ENCODE measurements at places on chromosomes 11 and 22. TPM values are rescaled to one million over a fixed set of nuclear protein-coding genes. Genes with fewer than 3 reads are reported as not detected.

APOBEC3B gene
- 13.6 TPM for total RNA-seq

- peak; percentile 90 for DNase-seq
Measured at GRCh38 chr11:58905721-58906547, 33.4 kb upstream of the GLYATL1 start.

DNA sequence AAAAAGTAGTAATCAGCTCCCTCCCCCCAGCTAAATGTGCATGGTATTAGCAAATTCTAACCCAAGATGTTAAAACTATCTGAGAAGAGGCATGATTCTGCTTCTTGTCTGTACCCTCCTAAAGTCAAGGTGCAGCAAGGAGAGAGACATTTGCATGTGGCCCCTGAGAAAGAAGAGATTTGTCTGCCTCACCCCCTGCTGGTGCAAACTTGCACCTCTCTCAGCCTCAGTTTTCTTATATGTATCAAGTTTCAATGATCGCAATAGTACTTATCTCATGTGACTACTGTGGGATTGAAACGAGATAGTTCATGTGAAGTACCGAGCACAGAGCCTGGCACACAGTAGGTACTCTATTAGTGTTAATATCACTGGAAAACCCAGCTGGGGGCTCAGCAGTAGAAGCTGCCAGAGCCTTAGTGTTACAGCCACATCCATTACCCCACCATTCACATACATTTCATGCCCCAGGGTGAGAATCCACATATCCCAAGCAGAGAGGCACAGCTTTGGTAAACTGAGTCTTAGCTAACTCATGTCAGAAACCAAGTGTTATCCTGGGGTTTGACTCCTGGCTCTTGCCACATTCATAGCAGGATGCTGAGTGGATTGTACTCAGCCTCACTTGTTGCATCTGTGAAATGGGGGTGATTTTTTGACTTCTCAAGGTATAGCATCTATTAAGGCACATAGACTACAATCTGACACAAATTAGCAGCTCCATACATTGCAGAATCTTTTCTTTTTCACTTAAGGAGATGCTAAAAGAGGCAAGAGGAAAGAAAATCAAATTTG is 24.9 kb downstream of the CD44 start:
- no peak for DNase-seq

DNA sequence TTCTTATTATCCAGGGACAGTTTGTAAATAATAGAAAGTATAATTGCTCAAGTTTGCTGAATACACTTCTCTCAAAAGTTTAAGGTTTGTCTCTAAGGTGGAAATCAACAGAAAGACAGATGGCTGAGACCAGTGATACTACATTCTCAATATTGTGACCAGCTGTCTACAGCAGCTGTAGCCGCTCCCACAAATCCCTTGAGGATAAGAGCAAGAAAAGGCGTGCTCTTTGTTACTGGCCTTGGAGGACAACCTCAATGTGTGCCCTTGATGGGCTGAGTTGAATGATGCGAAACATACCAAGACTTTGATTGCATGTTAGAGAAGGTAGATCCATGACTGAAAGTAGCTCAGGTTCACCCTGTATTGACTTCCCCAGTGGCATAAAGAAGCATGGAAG is 6.1 kb downstream of the OR6M1 start:
- DNase-seq, result no peak

GRCh38 chr22:49350441-49351121 is 477.1 kb downstream of the BRD1 start:
- no peak for DNase-seq

DNA sequence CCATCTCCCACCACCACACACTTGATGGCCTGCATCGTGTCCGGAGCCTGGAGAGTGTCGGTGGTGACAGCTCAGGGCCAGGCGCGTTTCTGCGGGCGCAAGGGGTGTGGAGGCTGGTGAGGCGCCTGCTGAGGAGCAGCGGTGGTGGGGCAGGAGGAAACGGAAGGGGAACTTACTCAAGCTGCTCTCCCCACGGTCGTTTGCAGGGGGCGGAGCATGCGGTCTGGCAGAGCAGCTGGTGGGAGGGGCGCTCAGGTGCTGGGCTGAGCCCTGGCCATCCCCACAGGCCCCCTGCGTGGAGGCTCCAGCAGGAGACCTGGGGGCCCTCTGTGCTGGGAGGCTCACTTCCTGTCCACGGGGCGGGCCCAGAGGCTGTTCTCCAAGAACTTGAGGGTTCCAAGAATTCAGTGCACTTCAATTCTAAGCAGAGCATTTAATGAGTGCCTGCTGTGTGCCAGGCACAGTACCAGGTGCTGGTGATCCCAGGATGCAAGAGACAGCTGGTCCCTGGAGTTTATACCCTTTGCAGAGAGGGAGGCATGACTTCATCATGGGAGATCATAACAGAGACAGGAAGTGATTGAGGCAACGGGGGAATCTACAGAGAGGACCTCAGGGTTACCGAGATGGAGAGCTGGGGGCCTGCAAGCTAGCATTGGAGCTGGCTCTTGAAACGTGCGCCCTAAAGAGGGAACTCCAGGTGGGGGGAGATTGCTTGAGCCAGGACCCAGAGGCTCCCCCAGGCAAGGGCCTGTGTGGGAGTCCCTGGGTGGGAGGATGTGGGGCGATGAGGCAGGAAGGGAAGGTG is at the start of gene RAC2:
Gene RAC2, minus strand, starts transcription at position 156 of the 808 bp plus-strand sequence. Its CDS starts 121 bp downstream, at position 35.
- DNase-seq, result peak; percentile 61

DNA sequence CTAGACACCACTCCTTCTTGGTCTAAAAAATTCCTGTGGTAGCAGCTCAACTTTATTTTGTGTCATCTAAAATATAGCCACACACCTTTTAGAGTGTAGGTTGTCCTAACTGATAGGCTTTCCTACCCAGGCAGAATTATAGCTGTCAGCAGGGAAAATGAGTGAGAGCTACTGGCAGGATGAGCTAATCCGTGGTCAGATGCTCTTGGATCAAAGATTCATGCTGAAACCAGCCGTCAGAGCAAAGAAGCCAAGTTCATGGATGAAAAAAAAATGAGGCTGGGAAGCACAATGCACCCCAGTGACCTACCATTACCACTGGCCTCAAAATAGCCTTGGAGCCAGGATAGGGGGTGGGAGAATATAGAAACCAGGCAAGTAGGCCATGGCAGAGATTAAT is 113.1 kb upstream of the BLID start:
- no peak for DNase-seq

GRCh38 chr11:108160970-108161566 is 39.7 kb downstream of the ACAT1 start:
- DNase-seq, result no peak

DNA sequence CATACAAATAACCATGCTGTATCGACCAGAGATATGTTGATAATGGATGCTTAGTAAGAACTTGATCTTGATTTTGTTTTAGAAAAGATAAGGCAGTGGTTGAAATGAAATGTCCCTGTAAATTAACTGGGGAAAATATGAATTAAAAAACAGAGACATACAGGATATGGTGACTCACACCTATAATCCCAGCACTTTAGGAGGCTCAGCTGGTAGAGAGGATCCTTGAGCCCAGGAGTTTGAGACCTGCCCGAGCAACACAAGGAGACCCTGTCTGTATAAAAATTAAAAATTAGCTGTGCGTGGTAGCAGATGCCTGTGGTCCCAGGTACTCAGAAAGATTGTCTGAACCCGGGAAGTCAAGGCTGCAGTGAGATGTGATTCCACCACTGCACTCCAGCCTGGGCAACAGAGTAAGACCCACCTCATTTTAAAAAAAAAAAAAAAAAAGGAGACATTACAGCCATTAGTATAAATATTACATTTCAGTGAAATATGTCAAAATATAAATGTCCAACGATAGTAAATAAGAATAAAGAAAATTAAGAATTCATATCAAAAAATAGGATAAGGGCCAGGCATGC is 4.6 kb downstream of the PICALM start:
- DNase-seq, result no peak

GRCh38 chr11:19912115-19912957 is 199.7 kb downstream of the NAV2 start:
- no peak for DNase-seq

DNA sequence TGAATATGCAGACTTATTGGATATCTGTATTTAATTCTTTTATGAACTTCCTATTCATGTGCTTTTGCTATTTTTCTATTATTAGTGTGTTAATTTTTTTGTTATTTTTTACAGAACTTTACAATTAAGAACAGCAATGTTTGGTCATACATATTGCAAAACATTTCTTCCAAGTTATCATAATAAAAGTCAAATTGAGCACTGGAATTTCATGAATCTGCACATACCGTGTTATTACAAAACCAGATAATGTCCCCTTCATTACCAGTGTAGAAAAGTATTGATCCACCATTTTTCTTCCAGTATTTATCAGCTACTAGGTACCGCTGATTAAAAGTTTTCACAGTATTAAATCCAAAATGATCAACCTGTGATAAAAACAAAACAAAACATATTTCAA is 40.5 kb downstream of the PRCP start:
- DNase-seq, result no peak

GRCh38 chr11:43941257-43941994 is 1.0 kb upstream of the C11orf96 start:
- no peak for DNase-seq

SLC22A12 gene
- not detected for total RNA-seq

- no peak for DNase-seq
Measured at GRCh38 chr11:65793144-65793581, 6.3 kb downstream of the OVOL1 start.

SHANK2 gene
- total RNA-seq, result not detected

LRRC74B gene
- total RNA-seq, result not detected

GRCh38 chr11:129853518-129854231 is 38.0 kb downstream of the TMEM45B start:
- peak; percentile 78 for DNase-seq

DNA sequence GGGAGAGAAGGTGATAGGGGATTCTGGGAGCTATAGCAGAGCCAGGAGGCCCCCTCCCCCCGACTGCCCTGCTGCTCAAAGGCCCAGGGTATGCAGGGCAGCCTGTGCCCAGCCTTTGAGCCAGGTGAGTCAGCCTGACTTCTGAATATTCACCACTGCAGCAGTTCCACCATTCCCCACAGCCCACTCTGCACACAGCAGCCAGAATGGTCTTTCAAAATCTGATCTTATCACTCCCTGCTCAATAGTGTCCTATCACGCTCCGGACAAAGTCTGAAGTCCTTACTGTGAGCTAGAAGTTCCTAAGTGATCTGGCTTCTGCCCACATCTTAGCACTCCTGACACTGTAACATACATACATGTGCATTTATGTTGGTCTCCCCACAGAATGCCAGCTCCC is 111.7 kb downstream of the BUD13 start:
- no peak for DNase-seq

C11orf21 gene
- 1.5 TPM for total RNA-seq

GRCh38 chr11:76391021-76391420 is 9.9 kb downstream of the GVQW3 start:
- no peak for DNase-seq

- no peak for DNase-seq
Measured at GRCh38 chr11:123255909-123256308, 60.9 kb upstream of the CLMP start.

GRCh38 chr11:9222654-9223053 is 42.5 kb downstream of the DENND5A start:
- no peak for DNase-seq

DNA sequence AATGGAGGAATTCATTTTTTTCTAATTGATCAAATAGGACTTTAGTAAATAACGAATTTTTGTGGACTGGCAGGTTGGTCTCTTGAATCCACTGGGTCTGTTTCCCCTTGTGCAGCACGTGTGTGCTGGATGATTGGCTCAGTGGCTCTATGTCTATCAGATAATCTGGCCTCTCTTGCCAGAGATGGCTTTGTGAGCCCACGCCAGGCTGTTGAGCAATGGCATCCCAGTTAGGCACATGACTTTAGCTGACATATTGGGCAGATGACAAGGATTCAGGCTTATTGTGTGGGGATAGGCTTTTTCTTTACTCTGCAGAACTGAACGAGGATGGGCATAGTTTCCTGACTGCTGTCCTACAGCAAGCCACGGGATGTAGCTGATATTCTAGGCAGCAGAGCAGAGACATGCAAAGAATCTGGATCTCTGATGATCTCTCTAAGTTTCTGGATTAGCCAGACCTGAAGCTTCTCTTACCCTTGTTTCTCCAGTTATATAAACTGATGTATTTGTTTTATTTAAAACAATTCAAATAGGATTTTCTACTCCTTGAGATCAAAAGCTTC is 144.9 kb downstream of the ARHGAP42 start:
- DNase-seq, result peak; percentile 19

AMBRA1 gene
- total RNA-seq, result 12.4 TPM

DNA sequence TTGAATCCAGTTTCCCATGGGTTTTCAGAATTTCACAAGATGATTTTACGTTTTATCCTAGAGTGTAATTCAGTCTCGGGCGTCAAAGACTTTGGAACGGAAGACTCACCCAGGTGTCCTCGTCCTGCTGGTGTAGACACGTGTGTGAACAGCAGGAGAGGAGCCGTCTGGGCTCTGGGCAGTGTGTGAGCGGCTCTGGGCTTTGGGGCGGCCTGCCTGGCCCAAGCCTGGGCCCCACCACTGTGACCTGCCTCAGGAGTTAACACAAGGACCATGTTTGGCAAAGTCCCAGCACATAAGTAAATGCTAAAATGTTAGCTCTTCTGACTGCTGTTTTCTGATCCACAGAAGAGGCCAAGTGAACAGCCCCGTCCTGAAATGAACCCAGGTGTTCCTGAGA is 1093.3 kb downstream of the BRD1 start:
- DNase-seq, result no peak

DNA sequence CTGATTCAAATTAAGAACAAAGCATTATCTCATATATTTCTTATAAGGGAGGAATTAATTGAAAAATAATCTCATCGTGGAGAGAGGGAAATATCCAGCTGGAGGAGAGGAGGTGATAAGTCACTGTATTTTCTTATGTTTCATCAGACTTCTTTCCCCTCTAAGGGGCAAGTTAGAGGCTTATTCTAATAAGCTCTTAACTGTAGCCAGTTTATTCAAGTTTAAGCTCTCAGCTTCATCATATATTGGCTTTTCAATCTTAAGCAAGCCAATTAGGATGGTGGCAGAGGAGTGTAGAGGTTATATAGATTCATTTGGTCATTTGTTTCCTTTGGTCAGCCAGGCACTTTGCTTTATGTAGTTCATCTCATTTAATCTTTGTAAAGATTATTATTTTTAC is 256.7 kb downstream of the GRM5 start:
- DNase-seq, result no peak

DNA sequence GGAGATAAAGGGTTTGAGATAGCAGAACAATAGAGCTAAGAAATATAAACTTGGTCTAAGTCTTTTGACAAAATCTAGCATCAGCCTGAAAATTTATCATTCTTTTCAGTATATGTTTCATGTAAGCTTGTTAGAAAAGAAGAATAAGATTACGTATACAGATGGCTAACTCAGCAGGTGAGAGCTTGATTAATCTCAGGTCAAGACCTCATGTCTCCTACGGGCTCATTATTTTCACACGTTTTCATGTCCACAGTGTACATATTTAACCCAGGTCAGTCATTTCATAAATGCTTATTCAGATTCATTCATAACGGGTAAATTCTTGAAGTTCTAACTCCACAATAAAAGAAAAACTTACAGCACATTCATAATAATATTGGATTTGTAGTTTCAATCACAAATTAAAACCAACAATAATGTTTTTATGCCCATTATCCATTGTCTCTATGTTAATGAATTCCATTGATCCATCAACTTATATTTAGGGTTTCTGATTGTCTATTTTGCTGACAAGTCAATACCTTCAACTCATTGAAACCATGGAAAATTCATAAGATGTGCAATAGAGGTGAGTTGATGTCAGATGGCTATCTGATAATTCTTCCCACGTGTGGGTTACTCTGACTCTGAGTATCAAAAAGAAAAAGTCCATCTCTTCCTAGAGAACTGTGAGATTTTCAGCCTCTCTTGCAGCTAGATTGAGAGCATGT is 102.6 kb downstream of the CASP12 start:
- no peak for DNase-seq

Measured in H4 (cell line).